Right atrium auricular region (tissue), 2 donors: ENCODE measurements at places on chromosomes 2 and 18. TPM values are rescaled to one million over a fixed set of nuclear protein-coding genes. Genes with fewer than 3 reads are reported as not detected.

DNA sequence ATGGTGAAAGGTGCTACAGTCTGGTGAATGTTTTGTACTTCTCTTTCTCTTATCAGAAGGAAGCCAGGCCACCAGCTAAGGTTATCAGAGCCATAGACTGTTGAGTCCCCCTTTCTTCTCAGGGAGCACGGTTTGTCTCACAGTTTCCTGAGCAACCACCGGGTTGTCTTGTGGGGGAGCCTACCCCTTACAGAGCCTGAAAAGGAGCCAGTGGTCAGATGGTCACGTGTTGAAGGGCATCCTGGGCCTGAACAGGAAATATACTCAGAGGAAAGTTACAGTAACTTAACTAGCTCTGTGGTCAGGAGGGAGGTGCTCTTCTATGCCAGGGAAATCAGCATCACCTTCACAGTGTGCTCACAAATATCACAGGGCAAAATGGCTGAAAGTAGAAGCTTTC is 11.6 kb downstream of the CD28 start:
- DNase-seq: no peak

- no peak for DNase-seq
These were observed 244.2 kb upstream of the RGPD4 start for GRCh38 chr2:107582487-107582886.

DNA sequence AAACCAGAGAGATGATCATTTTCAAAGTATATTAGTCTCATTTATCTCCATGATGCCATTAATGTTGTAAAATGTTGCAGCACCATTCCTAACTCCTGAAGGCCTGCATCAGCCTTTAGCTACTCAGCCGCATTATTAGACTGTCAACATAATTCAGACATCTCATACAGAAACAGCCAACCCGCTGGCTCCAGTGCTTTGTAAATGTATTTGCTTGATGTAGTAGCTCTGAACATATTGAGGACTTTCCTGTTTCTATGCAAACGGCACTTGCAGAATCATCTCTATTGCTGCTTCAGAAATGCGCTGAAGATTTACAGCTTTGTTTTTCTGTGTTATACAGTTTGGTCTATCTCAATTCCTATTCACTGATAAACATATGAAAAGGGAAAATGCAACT is 372.2 kb downstream of the DSEL start:
- no peak for DNase-seq

WNT10A gene
- 1.2 TPM for total RNA-seq

FOXI3 gene
- not detected for total RNA-seq

GRCh38 chr18:9539283-9539682 is 64.0 kb downstream of the RALBP1 start:
- DNase-seq: no peak

GRCh38 chr2:46988733-46989481 is 73.3 kb upstream of the MCFD2 start:
- no peak for DNase-seq

DNA sequence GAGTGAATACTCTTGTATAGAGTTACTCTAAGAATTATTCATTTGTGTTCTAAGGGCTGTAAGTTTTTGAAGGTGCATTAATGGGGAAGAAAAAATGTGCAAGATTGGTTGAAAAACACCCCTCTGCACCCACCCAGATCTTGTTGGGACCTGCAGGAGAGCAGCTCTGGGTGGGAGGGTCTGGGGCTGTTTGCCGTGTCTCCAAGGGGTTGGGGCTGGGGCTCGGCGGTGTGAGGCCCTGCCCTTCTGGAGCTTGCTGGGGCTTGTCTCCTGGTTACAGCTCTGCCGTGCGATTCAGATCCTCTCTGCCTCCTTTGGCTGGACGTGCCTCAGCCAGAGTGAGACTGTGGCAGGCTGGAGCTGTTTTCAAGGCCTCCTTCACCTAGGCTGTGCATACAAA is 26.1 kb downstream of the IGFBP2 start:
- no peak for DNase-seq

- no peak for DNase-seq
These were observed 1.5 kb downstream of the TET3 start for GRCh38 chr2:73986085-73986681.

DNA sequence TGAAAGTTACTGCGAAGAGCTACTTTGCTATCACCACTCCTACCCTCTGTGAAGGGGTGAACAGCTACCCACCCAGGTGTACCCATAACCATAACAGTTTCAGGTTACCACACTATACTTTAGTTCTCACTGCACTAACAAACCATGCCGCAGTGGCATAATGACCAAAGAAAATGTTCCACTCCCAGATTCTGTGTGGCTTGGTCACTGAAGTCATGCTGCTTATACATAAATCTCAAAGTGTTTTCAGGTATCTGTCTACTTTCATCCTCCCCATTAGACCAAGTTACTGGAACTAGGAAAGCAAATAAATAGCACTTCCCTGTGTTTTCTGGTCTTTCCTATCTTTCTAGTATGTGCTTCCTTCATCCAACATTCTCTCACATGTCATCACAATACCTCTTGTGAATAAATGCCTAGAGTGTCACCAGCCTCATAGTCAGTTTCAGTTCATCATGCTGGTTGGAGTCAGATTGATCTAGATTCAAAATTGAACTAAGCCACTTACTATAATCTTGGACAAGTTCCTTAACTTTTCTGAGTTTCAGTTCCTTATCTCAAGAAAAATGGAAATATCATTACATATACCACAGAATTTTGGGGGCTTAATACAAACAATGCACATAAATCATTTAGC is 293.6 kb downstream of the FSIP2 start:
- DNase-seq: no peak

- no peak for DNase-seq
These were observed 1709.1 kb upstream of the LRRTM1 start for GRCh38 chr2:82013641-82014040.

- DNase-seq: no peak
These were observed 112.6 kb downstream of the GAREM1 start for GRCh38 chr18:32358075-32358474.

KLHL30 gene
- 24.9 TPM for total RNA-seq

DNA sequence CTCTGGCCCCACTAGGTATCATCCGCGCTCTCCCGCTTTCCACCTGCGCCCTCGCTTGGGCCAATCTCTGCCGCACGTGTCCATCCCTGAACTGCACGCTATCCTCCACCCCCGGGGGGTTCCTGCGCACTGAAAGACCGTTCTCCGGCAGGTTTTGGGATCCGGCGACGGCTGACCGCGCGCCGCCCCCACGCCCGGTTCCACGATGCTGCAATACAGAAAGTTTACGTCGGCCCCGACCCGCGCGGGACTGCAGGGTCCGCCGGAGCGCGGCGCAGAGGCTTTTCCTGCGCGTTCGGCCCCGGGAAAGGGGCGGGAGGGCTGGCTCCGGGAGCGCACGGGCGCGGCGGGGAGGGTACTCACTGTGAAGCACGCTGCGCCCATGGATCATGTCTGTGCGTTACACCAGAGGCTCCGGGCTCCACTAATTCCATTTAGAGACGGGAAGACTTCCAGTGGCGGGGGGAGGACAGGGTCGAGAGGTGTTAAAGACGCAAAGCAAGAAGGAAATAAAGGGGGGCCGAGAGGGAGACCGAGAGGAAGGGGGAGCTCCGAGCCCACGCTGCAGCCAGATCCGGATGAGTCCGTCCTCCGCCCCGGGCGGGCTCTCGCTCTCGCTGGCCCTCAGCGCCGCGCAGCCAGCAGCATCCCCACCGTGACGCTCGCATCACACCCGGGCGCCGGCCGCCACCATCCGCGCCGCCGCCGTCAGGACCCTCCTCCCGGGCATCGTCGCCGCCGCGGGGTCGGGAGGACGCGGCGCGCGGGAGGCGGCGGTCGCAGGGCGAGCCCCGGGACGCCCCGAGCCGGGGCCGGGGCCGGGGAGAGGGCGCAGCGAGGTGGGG is 664 bp downstream of the NETO1 start:
- DNase-seq: no peak

DNA sequence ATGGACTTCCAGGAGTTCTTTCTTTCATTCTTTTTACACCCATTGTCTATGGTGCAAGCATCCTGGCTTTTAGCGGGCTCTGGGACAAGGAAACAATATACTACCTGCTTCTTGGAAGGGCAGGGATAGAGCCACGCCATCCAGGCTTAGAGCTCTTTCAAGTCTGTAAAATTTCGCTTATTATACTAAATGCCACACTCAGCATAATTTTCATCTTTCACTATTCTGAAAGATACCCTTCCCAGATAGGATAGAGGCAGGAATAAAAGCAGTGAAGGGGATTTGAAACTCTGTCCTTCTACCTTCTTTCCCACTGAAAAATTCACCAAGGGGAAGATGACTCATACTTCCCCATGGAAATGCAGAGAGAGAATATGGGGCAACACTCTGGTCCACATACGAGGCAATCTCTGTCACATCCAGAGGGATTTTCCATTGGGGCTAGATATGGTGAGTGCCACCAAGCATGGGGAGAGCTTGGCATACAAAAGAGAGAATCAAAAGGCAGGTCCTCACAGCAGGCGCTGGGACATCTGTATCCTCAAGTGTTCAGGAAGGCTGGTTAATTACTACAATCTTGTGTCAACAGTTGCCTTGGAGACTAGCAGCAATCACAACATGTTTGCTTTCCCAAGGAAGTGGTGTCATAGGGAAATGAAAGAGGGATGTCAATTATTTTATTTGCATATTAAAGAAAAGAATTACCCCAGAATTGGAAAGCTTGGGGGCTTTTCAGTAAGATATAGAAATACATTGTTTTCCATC is 127.6 kb downstream of the TDRD15 start:
- DNase-seq: no peak
